ENCODE measurements at places on chromosomes 7 and 10. TPM values are rescaled to one million over a fixed set of nuclear protein-coding genes. Genes with fewer than 3 reads are reported as not detected.

Gene PPA1
- 229 TPM for total RNA-seq

Gene ZCWPW1
- total RNA-seq: 0.94 TPM

Gene ANKRD2
- 0.15 TPM for total RNA-seq

Gene TFEC
- 0.12 TPM for total RNA-seq

Gene GPR26
- total RNA-seq: not detected

Gene CYP26C1
- 0.23 TPM for total RNA-seq

Gene DDC
- total RNA-seq: not detected

Gene GDF10
- 1.1 TPM for total RNA-seq

Gene SLC18A3
- total RNA-seq: under 0.01 TPM

Gene CDHR1
- not detected for total RNA-seq

Gene LIPM
- total RNA-seq: not detected

Gene PRF1
- not detected for total RNA-seq

Gene ADAM12
- total RNA-seq: 56.4 TPM
